Fibroblast of villous mesenchyme (primary cell): ENCODE measurements at places on chromosomes 1 and 21. TPM values are rescaled to one million over a fixed set of nuclear protein-coding genes. Genes with fewer than 3 reads are reported as not detected.
A peak's percentile ranks its signal among the peaks of the same experiment; 100 is the strongest.

DNA sequence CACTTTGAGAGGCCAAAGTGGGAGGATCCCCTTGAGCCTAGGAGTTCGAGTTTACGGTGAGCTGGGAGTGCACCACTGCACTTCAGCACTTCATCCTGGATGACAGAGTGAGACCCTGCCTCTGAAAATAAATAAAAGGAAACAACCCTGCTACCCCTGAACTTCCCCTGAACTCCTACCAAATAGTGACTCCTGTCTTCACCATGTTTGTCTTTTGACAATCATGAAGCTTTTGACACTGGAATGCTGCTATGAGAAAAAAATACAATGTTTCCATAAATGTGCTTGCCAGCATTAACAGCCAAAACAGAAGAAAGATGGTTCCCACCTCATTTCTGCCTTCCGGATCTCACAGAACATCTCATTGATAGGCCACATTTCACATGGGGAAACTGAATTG is 10.4 kb downstream of the ZBTB8A start:
- no peak for DNase-seq

DNA sequence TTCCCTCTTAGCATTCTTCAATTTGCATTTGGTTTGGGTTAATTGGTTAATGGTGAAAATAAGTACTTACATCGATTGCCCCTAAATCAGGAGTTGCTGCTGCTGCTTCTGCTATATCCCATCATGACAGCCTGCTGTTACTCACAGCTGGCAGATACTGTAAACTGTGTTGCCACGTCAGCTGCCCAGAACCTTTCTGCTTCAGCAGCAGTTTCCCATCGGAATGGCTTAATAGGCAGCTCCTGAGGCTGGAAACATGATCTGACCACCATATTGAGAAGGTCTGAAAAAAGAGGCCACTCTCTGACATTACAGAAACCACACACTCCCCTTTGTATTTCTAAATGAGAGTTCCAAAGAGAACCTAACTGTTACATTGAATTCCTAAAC is 14.3 kb upstream of the SEC16B start:
- DNase-seq: peak; percentile 93

DNA sequence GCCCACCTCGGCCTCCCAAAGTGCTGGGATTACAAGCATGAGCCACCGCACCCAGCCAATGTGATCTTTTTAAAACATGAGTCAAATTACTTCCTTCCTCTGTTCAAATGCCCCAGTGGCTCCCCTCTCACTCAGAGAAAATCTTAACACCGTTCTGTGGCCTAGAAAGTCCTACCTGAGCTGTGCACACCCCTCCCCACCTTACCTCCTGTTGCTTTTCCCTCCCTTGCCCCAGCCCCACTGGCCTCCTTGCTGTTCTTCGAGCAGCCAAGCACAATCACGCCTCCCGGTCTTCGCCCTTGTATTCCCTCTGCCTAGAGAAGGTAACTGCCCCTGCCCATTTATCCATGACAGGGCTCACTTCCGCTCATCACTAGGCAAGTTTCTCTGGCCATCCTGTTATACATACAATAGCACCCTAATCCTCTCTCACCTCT is 62.6 kb upstream of the RPL11 start:
- DNase-seq: no peak

DNA sequence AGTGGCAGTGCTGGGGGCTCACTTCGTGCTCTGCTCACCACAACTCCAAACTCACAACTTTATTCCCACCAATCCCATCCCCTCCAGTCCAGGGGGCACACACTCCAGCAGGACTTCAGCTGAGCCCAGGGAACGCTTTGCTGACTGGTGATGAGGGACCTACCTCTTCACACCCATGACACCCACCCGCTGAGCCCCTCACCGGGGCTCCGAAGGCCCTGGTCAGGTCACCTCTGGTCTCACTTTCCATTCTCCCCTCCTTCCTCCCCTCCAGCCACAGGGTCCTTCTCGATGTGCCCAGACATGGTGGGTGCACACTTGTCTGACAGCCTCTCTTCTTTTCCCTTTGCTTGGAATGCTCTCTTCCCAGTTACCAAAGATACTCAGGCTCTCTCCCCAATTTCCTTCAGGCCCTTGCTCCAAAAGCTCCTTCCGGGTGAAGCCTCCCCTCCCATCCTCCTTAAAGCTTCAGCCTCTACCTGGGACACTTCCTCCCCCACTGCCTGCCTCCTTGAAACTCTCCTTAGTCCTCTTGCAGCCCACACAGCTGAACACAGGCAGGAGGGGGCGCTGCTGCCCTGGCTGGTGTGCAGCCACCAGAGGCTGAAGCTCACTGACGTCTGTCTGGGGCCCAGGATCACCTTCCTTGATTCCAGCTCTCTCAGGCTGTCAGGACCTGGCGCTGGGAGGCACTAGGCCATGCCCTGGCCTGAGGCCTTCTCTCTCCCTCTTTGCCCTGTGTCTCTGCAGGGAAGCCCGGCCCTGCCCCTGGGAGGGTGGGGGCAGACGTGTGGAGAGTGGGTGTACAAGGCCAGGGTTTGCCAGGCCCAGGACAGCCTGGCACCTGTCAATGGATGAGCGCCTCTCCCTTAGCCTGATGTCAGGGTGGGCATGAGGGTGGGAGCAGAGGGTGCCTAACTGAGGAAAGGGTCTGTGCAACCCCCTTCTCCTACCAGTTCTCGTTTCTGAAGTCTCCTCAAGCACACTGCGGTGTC is 1.6 kb downstream of the KCNE1 start:
- DNase-seq: peak; percentile 82

GRCh38 chr1:229124520-229125124 is 146.3 kb upstream of the RAB4A start:
- DNase-seq: no peak

DNA sequence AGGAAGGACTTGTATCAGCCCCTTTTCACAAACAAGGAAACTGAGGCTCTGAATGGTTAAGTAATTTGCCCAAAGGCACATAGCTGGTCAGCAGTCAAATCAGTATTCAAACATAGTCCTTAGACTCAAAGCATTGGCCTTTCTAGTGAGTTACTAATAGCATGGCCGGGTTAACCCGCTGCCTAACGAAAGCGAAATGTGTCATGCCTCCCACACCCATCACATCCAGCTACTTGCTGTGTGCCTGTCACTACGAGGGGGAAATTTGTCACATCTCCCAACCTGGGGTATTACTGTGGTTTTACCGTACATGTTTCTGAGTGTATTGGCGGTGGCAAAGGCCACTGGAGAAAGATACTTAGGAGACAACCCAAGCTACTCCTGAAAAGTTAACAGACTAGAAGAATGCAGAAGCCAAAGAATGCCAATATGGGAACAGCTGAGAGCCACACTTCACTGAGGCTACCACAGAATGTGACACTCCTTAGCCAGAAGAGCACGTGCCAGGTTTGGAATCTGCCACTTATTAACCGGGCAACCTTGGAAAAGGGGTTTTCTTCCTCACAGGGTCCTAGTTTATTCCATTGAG is 363.5 kb downstream of the KCNH1 start:
- DNase-seq: no peak

Gene CCDC30
- total RNA-seq: 0.86 and 0.97 TPM in 2 replicates

DNA sequence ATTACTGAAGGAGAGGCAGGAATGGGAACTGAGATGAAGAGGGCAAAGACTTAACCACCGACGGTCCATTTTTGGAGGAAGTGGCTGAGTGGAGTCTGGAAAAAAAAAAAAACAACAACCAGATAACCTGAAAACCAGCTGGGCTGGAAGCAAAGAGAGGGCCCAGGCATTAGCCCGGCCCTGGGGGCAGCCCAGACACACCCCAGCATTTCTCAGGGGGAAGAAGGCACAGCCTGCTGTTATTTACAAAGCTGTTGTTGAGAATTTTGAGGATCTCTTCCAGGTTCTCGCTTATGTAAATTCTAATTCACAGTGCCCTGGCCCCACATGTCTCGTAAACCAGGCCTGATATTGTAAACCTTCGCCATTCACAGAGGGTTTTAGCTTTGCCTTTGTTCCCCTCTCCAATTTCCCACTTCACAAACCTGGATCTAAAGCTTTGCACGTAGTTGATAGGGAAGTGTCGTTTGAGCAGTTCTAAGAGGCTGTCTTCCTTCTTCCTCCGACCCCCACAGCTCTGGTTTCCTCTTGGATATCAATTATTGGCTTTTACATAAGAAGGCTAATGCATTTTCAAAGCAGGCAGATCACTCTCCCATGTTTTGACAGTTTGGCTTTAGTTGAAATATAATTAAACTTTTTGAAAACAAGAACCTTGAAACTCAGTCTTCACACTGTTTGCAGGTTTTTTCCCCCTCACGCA is 161.8 kb upstream of the IRF2BP2 start:
- DNase-seq: peak; percentile 26

- peak; percentile 88 for DNase-seq
Measured at GRCh38 chr1:211654838-211655787, 20.3 kb downstream of the NEK2 start.

DNA sequence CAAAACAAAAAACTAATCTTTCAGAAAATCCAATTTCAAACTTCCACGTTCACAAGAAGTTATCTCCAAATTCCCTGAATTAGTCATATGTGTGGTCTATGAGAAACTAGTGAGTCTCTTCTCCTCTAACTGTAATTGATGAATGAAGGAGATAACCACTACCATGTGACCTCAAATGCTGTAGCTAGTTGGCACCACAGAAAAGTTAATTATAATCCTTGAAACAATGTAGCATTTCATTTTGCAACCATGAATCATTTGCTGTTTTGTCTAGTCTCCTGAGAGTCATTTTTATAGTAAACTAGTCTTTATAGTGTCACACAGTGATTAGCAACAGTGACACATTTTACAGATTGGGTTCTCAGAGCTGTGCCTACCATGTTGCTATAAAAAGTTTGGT is 287.5 kb downstream of the LRRIQ3 start:
- no peak for DNase-seq

GRCh38 chr1:32920833-32921232 is 19.6 kb upstream of the TMEM54 start:
- no peak for DNase-seq
